RKO (cell line): ENCODE measurements at places on chromosomes 5 and 9.

GRCh38 chr5:159533197-159533596 lies 202.9 kb upstream of the IL12B start:
- no peak for DNase-seq

DNA sequence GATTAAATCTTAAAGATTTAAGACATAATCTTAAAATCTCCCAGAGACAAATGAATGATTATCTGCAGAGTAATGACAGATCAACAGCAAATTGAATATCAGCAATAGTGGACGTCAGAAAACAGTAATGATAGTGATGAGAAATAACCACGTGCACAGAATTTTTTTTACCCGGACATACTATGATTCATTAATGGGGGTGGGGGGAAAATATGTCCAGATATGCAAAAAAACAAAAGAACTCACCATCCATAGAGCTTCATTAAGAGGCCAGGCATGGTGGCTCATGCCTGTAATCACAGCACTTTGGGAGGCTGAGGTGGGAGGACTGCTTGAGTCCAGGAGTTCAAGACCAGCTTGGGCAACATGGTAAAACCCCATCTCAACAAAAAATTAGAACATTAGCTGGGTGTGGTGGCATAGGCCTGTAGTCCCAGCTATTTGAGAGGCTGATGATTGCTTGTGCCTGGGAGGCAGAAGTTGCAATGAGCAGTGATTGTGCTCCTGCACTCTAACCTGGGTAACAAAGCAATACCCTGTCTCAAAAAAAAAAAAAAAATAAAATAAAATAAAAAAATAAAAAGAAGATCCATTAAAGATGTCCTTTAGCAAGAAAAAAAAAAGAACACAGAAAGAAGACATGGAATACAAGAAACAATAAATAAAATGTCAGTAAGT lies 30.9 kb upstream of the SHOC1 start:
- peak; percentile 47 for DNase-seq

GRCh38 chr9:84059936-84060335 lies 79.3 kb downstream of the RMI1 start:
- DNase-seq, result no peak

GRCh38 chr9:5608298-5609225 lies 20.3 kb upstream of the RIC1 start:
- peak; percentile 51 for DNase-seq

- DNase-seq, result no peak
Measured at GRCh38 chr9:74683322-74683721, 186.2 kb downstream of the RORB start.
